ENCODE measurements at places on chromosomes 11 and 22.
A peak's percentile ranks its signal among the peaks of the same experiment; 100 is the strongest.

DNA sequence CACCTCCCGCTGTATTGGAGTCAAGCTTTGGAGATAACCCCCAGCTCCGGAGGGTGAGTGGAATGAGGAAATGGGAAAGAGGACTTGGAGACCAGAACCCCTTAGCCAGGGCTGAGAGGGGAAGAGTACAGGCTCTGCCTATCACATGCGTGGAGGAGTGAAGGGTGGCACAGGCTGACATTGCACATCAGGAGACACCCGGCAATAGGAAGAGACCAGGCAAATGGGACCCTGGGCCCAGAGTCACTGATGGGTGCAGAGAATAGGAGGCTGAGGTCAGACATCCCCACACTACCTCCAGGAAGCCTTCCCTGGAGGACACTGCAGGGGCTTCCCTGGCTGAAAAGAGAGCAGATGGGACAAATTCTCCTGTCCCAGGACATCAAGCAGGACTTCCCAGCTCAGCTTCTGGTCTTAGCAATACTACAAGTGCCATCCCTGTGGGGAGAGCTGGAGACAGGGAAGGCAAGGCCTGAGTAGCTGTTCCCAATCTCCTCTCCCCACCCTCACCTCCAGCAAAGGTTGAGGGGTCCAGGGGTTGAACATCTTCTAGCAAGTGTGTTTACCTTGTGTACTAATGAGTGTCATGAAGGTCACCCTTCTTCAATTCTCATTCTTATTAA, 160.7 kb downstream of the BUD13 start:
- DNase-seq, result no peak

- DNase-seq, result no peak
Observed at GRCh38 chr11:69814411-69814810, 4.8 kb downstream of the FGF3 start.

DNA sequence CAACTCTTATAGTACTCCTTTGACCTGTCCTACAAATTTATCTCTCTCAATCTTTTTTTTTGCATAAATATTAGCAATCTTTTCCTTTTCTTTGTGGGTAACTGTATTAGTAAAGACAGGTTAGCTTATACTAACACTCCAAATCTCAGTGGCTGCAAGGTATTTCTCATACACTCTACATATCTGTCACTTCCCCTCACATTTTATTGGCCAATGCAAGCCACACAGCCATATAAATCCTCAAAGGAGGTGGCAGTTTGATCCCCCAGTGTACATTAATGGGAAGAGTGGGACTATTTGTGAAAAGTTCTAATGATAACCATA, 42.6 kb upstream of the EED start:
- DNase-seq, result no peak

DNA sequence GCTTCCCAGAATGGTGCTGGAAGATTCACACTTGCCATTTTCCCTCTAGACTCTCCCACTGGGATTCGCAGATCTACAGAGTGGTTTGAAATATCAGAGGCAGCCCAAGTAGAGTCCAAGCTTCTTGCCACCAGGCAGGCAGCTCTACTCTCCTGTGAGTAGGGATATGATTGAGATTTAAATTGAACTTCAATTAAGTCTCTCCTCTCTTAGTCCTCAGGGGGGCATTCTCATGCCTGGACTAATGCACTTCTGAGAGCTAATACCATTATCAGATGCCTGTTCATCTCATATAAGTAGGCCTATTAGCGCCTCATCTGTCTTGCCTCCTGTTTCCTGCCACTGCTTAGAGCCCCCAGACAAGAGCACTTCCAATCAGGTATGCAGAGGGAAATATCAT, 25.5 kb upstream of the AMPD3 start:
- DNase-seq, result no peak

- peak; percentile 64 for DNase-seq
Observed at GRCh38 chr11:125141686-125142535, 22.6 kb upstream of the PKNOX2 start.

DNA sequence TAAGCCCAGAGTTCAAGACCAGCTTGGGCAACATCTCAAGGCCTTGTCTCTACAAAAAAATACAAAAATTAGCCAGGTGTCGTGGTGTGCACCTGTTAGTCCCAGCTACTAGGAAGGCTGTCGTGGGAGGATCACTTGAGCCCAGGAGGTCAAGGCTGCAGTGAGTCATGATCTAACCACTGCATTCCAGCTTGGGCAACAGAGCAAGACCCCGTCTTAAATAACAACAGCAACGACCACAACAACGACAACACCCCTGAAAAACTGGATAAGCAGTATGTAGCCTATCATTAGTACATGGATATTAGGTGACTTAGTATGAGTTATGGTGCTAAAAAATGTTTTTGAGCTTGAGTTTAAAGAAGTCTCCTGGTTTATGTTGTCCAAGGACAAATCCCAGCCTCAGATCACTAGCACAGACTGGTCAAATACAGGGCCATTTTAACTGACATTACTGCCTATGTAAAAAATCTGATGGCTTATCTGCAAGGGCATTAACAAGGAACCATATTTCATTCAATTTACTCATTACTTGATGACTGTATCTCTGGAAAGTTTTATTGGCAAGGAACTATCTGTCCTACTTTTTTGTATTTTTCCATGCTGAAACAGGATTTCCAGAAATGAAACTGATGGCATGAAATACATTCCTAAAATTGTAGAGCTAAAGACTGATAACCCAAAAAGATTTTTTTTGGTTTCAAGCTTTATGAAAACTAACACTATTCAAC, 23.4 kb downstream of the C2CD3 start:
- DNase-seq, result no peak

- DNase-seq, result no peak
Observed at GRCh38 chr11:110447897-110448745, 18.4 kb downstream of the FDX1 start.

DNA sequence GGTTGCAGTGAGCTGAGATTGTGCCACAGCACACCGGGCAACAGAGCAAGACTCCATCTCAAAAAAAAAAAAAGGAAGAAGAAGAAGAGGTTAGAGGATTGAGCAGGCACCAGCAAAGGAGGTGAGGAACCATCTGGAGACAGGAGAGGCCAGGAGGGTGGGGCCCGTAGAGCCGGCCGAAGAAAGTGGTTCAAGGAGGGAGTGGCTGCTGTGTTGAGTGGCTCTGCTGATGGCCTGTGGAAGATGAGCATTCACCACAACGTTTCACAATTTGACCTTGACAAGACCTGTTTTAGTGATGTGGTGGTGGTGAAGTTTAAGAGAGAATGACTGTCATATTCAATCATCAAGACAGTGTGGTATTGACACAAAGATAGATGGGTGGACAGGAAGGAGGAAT, 6.8 kb upstream of the CTSD start:
- DNase-seq, result no peak

DNA sequence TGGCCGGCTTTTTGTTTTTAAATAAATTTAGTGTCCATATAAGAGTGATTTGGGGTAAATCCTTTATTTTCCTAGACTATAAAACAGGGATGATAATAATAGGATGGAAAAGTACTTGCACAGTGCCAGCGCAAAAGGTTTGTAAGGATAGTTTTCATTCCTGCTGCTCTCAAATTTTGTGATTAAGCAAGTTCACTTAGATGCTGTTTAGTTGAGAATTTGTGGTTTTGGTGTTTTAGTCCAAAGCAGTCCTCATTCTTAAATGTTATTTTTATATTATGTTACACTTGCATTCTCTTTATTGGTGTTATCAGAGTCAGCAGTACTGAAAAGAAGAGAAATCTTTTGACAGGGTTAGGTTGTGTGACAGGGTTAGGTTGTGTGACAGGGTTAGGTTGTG, 47.9 kb downstream of the PPP6R3 start:
- DNase-seq, result no peak

- no peak for DNase-seq
Observed at GRCh38 chr11:8224161-8224591, 39.5 kb downstream of the LMO1 start.

- DNase-seq, result no peak
Observed at GRCh38 chr11:128448981-128449713, 138.2 kb downstream of the ETS1 start.

DNA sequence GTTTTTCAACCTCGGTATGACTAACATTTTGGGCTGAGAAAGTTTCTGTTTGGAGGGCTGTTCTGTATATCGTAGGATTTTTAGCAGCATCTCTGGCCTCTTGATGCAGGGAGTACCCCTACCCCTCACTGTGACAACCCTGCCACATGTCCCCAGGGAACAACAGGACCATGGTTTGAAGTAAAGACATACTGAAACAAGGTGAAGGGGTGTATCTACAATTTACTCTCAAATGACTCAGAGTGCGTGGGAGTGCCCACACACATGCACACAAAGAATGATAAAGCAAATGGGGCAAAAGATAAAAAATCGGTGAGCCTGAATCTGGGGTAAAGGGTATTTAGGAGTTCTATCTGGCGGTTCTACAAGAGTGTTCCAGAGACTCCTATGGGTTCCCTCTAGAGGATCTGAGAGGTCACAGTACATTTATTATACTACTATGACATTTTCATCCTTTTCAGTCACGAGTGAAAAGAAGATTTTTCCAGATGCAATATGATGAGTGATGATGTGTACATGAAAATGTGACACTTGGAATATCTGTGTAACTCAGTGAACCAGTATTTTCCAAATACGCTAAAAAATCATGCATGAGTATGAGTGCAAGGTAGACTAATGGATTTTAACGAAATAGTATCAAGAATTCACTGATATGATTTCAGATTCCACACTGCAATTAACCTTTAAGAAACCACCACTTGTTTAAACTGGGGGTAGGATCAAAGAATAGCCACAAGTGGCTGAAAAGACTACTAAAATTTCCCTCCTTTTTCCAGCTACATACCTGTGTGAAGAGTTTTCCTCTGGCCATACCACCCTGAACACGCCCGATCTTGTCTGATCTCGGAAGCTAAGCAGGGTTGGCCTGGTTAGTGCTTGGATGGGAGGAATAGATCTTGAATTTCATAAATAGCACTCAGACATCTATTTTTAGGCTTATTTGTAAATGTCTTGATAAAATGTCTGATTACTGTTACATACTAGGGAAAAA, 56.3 kb upstream of the YPEL1 start:
- DNase-seq, result peak; percentile 53

- no peak for DNase-seq
Observed at GRCh38 chr11:59261150-59261549, 48.4 kb upstream of the MPEG1 start.

GRCh38 chr22:45537734-45538181, 35.1 kb downstream of the FBLN1 start:
- DNase-seq, result no peak

DNA sequence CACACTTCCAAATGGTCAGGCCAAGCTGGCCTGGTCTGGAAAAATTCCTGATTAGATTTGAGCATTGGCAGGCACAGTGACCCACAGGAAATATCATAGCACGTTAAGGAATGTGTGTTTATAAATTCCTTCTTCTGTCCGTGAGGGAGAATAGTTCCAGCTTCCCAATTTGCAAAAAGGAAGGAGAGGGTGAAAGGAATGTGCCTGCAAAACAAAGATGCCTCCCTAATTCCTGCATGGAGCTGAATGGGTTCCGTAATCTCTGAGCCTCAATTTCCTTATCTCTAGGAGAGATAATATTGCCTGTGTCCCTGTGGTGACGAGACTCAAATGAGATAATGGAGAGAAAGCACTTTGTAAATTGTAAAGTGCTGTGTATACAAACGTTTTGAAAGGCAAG, 105.1 kb downstream of the FEZ1 start:
- DNase-seq, result no peak

Data from GM20000 (cell line).